Hindlimb muscle (tissue), 1 donor: ENCODE measurements at places on chromosomes 3 and 15. TPM values are rescaled to one million over a fixed set of nuclear protein-coding genes. Genes with fewer than 3 reads are reported as not detected.
A peak's percentile ranks its signal among the peaks of the same experiment; 100 is the strongest.

Gene IQCH
- polyA plus RNA-seq = 0.53 TPM

Gene CP
- 2.1 TPM for polyA plus RNA-seq

Gene TPM1
- polyA plus RNA-seq = 6,185 TPM

Gene SLC22A13
- 0.18 TPM for polyA plus RNA-seq

Gene FEZF2
- polyA plus RNA-seq = not detected

DNA sequence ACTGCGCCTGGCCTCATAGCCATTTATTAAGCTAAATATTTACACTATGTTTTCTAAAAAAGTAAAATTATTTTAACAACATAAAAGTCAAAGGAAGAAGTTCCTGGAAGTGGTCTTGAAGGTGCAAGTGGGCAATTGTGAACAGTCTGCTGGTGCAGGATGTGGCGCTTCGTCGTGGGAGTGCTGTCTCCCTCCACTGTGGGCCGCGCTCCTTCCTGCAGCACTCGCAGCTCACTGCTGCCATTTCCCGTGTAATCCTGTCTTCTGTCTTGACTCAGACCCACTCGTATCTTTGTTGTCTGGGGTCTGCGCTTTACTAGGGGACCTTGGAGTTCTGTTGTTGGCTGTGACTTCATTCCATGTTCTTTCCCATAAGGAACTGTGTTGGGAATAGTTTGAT is 56.3 kb downstream of the APBA2 start:
- DNase-seq = no peak

DNA sequence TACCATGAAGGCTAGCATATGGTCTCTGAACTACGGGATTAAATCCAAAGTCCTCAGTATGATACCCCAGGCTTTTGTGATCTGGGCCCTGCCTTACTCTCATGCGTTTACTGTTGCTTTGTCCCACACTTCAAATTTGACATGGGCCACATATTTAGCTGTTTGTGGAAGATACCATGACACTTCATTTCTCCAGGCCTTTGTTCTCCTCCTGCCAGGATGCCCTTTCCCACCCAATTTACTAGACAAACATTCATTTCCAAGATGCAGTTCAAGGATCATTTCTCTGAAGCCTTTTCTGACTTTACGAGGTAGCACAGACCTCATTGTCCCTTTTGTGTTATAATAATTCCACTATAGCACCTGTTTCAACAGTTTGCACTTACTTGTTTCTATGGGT is 2.2 kb upstream of the OXSM start:
- DNase-seq = no peak

DNA sequence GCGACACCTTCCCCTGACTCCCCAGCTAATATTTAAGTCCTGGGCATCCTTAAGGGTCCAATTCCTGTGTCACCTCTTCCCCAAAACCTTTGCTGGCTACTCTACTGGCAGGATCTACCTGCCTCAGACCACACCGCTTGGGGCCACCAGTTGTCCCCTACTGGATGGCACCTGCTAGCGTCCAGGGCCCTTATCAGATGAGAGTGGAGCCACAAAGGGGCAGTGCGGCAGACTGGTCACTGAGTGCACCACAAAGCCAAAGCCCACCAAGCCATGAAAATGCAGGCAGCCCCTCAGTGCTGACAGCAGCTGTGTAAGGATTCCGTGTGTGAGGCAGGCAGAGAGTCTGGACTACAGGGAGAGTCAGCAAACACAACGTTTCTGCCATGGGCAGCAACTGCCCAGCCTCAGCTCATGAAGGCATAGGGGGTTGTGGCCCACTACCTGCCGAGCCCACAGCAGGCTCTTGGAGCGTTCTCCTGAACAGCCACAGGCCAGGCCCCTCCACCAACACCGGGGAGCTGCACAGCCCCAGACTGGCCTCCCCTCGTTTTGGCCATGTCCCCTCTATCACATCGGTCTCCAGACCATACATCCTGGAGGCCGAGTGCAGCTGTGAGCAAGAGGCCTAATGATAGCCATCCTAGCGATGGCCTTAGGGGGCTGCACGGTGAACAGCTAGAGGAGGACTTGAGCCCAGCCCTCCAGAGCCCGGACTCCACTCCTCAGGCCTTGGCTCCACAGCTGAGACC is 32.3 kb downstream of the ALDH1L1 start:
- DNase-seq = no peak

- no peak for DNase-seq
These were observed 64.9 kb downstream of the PLSCR2 start for GRCh38 chr3:146404436-146404835.

- DNase-seq = no peak
These were observed 8.8 kb upstream of the RARB start for GRCh38 chr3:25419251-25419650.

DNA sequence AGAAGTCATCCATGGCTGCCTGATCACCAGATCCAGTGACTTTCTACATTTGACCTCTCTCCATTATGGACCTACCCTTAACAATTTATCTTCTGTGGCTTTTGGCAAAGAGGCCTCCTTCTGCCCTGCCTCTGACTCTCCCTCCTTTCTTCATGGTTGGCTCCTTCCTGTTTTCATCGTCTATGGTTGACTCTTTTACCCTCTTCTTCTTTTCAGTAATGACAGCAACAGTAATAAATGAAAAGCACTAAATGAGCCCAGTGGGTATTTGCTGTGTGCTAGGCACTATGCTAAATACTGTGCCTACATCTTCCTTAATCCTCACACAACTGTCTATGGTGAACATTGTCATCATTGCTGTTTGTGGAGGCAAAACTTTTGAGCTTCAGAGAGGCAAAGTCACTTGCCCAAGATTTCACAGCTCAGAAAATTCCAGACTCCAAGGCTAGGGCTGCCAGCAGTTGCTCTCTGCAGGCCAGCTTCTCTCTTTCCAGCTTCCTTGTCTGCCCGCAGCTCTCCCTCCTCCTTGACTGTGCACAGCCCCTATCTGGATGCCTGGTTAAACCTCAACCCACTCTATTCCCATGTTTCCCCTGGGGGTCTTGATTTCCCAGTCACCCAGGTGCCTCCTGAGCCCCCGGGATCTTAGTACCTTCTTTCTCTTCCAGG is 24.6 kb downstream of the ITPR1 start:
- no peak for DNase-seq

DNA sequence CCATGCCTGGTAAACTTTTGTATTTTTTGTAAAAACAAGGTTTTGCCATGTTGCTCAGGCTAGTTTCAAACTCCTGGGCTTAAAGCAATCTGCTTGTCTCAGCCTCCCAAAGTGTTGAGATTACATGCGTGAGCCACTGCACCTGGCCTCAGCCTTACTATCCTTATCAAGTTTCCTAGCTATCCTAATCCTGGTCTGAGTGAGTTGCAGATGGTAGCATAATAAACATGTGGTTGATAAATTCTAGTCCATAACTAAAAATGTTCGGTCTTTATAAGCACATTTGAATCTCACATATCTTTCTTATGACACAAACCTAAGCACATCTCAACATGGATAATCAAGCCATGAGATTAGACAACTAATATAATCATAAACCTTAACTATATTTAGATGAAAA is 18.5 kb downstream of the NPHP3 start:
- DNase-seq = no peak

DNA sequence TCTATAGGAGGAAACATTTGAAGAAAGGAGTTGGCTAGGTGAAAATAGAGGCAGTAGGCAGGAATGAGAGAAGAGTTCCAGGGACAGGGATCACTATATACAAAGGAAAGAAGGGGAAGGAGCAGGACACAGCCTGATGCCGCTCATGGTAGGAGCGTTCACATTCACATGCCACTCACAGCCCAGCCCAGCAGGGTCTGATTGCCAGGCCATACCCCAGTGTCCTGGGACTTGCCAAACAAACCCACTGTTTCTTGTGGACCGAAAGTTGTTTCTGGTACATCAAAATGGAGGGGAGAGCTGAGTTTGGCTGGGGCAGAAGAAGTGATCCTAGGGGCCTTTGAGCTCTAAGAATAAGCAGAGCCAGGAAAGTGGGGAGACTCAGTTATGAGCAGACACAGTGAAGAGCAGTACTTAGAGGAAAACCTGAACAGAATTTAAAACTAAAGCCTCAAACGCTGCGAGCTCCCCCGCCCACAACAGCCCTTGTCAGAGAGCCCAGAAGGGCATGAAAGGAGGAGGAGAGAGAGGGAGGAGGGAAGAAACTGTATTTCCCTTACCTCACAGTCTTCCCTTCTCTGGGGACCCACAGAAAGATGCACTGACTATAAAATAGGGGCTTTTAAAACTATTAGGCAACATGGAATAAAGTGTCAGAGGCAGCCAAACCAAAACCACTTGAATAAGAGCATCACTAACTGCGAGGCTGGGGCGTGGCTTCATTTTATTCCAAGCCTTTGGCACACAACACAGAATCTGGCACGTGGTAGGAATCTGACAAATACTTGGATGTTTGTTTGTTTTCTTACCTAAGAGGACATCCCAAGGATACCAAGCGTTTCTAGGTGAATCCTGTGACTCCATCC is 129.0 kb downstream of the RPL22L1 start:
- peak; percentile 30 for DNase-seq

GRCh38 chr3:186842426-186843038 is at the start of gene ADIPOQ:
Gene ADIPOQ (plus strand): TSS chr3:186842710. CDS start chr3:186853059, 10,349 bp downstream.
- no peak for DNase-seq

GRCh38 chr3:173253471-173253870 is 112.4 kb upstream of the SPATA16 start:
- DNase-seq = no peak

DNA sequence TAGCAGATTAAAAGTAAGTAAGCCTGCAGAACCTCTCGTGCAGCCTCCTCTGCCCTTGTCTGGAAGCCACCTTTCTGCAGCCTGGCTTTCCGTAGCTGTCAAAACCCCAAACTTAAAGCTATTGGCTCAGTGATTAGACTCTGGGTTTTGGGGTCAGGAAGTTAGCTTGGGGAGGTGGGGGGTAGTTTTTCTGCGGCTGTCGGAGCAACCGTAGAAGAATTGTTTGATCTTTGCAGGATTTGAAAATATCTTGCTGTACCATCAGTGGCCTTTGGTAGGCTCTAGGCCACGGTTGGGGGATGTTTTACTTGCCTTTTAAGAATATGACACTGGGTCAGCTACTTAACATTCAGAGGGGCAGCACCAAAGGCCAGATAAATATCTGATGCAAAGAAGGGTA is 88.4 kb upstream of the RASGRP1 start:
- DNase-seq = no peak

DNA sequence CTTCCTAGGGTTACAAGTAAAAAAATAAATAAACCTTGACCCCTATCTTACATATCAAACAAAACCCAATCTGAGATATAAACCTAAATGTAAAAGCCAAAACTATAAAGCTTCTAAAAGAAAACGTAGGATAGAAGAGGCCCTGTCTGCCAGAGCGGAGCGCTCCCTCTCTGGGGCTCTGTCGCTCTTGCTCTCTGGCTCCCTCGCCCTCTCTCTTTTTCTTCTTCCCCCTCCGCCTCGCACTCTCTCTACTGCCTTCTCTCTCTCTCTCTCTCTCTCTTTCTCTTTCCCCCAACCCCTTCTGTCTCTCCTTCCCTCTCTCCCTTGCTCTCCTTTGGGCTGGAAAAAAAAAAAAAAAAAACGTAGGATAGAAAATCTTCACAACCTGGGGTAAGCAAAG is 21.6 kb downstream of the RYK start:
- DNase-seq = no peak

DNA sequence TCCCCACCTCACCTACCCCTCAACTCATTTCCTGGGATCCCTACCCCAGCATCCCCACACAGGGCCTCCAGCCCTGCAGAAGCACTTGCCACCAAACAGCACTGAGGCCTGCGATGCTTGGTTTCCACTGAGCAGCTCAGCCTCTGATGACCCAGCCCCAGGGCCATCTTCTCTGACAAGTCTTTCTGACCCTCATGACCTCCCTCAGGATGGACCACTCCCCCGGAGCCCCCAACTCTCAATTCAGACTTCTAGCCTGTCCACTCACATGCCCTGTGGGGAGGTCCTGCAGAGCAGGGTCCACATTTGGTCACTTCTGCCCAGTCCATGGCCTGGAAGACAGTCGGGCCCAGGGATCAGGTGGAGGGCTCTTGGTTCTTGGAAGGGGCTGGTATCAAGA is 63.4 kb upstream of the SPATA12 start:
- DNase-seq = no peak

DNA sequence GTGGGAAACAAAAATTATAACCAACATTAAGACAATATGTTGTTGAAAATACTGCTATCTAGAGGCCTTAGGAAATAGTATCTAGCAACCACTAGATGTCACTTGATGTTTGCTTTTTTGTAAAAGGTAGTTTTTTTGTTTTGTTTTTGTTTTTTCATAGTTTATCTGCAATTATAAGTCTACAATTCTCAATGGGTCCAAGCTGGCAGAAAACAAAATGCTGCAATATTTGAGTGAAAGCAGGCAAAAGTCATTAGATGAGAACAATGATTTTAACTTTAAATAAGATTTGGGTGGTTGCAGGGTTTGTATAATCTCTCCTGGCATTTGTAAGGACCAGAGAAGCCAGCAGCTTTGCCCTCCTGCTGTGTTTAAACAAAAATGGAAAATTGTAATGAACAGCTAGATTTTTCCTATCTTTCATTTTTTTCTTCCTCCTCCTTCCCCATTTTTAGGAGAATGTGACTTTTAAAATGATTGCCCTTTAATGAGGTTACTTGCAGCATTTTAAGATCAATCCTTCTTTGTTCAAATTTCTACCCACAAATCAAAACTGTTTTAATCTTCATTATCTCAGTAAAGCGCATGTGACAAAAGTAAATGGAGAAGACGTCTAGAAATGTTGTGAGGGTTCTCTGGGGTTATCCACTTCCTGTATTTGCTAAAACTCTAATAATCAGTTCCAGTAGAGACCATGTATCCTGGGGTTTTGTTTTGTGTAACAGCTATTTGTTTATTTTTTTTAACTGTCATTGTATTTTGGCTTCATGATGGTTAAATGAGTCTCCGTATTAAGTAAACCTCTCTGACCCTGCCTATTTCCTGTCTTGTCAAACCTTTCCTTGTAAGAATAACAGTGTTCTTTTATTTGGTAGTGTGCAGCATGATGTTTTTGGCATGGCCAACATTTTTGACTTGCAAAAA is 27.3 kb downstream of the DUT start:
- DNase-seq = no peak

DNA sequence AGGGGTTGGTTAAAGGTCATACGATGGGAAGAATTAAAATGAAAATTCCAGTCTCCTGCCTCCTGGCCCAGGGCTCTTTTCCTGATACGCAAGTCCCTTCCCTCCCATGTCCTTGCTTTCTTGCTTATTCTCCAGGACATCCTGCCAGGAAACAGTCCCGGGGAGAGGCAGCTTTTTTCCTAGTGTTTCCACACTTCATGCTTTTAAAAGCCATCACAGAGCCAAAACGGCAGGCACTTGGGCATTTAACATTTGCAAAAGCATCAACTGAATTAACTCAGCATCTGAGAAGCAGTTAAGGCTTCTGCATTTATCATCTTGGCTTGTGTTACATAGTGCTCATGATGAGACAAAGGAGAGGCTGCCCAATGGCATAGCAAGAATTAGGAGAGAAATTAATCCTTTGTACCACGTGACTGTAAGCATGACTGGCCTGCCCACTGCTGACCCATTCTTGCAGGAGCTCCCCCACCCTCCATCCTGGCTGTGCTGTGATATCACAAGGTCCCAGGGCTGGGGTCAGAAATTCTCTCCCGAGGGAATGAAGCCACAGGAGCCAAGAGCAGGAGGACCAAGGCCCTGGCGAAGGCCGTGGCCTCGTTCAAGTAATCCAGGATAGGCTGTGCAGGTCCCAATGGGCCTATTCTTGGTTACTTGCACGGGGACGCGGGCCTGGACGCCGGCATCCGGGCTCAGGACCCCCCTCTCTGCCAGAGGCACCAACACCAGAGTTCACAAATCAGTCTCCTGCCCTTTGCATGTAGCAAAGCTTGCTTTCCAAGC is 21.6 kb upstream of the VILL start:
- DNase-seq = peak; percentile 60

- DNase-seq = no peak
These were observed 38.6 kb upstream of the TSEN2 start for GRCh38 chr3:12445523-12446240.
